Effector memory CD4-positive, alpha-beta T cell (primary cell): ENCODE measurements at places on chromosomes 3 and 15.

DNA sequence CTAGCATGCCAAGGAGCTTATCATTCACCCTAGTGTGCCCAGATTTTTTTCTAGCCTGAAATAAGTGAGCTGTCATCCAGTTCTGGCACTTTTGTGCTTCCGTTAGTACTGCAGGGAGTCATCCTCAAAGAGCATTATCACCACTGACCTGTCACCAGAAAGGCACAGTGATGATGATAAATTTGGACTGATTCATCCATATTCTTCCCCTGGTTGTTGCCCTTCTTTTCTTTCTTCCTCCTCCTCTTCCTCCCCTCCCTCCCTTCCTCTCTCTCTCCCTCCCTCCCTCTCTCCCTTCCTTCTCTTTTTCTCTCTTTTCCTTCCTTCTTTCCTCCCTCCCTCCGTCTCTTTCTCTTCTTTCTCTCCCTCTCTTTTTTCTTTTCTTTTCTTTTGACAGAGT lies 21.3 kb downstream of the SLC35G2 start:
- no peak for DNase-seq

- DNase-seq = no peak
Measured at GRCh38 chr3:169283951-169284350, 379.6 kb downstream of the MECOM start.

- DNase-seq = no peak
Measured at GRCh38 chr3:108393128-108393900, 97.0 kb downstream of the HHLA2 start.

GRCh38 chr3:81778678-81779182 lies 17.3 kb upstream of the GBE1 start:
- no peak for DNase-seq

- DNase-seq = no peak
Measured at GRCh38 chr15:85649372-85649771, 145.4 kb downstream of the KLHL25 start.

DNA sequence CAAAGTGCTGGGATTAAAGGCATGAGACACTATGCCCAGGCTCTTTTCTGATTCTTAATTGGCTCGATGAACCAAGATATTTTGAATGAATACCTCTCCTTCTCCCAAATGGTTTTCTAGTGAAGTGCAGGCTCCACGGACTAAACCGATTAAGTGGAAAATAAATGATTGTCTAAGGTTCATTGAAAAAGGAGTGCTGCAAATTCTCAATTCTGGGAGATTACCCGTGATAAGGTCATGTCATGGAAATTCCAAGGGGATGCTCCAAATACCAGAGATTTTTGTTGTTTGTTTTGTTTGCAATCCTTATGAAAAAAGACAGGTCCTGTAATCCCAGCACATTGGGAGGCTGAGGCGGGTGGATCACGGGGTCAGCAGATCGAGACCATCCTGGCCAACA lies 406.9 kb upstream of the TBL1XR1 start:
- no peak for DNase-seq

DNA sequence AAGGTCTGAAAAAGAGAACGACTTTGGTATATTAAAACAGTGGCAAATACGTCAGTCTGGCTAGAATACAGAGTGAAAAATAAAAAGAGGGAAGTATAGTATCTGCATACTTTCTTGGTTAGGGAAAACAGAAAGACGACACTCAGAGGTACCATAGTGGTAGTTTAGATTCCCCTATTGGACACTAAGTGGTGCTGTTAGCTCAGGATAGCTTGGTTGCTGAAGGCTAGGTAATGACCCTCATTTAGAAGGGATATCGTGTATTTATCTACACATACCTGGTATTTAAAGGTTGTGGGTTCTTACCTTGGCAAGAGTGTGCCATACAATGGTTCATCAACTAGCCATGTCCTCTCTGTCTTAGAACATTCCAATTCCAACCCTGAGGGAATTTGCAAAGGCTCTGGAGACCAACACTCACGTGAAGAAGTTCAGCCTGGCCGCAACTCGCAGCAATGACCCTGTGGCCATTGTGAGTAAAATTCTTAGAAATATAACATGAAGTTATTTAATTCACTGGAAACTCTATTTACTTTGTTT lies 31.0 kb downstream of the TMOD2 start:
- no peak for DNase-seq

- DNase-seq = no peak
Measured at GRCh38 chr3:143241481-143241951, 121.9 kb downstream of the CHST2 start.

DNA sequence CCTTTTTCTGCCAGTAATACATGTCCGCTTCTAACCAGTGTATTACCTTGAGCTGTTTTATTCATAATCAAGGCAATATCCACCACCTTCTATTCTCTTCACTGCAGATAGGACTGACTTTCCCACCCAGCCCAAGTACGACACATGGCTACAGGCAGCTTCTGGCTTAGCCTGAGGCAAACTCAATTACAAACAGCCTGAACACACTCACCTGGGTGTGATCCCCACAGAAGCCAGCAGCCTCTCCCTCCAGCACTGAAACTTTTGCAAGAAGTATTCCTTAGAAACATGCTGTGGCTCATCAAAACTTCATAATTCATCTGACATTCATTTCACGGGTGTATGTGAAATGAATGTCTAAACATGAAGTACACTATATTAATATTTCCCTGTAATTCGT lies 13.5 kb upstream of the KCNMB3 start:
- no peak for DNase-seq
